ENCODE measurements at places on chromosomes 16 and 17.

DNA sequence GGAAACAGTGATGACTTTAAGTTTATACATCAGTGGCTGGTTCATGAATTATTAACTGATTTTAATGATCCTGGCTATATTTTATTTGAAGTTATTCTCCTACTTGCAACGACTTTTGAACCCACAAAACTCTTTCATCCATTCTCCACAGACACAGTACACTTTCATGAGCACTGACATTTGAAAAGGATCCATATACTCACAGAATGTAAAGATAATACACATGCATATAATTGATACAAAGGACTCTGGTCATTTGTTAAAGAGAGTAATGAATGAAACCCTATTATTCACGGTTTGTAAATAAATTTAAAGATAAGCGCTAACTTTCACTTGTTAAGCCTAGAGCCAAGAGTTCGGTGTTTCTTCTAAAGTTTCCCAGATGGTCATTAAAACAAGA, 3.3 kb downstream of the TOX3 start:
- DNase-seq: no peak

GRCh38 chr17:55433629-55434422, 12.2 kb upstream of the MMD start:
- DNase-seq: no peak

- DNase-seq: peak; percentile 55
Measured at GRCh38 chr16:69286941-69287713, 24.0 kb upstream of the VPS4A start.

- DNase-seq: no peak
Measured at GRCh38 chr17:82756166-82756565, 4.3 kb downstream of the TBCD start.

- DNase-seq: no peak
Measured at GRCh38 chr16:6573577-6573976, 759.1 kb upstream of the RBFOX1 start.

GRCh38 chr17:42294469-42295398, 6.4 kb downstream of the STAT5A start:
- no peak for DNase-seq

GRCh38 chr16:18792836-18793433, 2.8 kb upstream of the RPS15A start:
- DNase-seq: no peak

GRCh38 chr17:57601143-57601735, 143.9 kb downstream of the CCDC182 start:
- no peak for DNase-seq

- no peak for DNase-seq
Measured at GRCh38 chr16:15829460-15829859, 27.4 kb downstream of the MYH11 start.

- DNase-seq: peak; percentile 89
Measured at GRCh38 chr17:28549236-28550132, 2.9 kb downstream of the UNC119 start.

- DNase-seq: no peak
Measured at GRCh38 chr16:56424404-56424764, 961 bp downstream of the AMFR start.

- DNase-seq: no peak
Measured at GRCh38 chr16:53949715-53950410, 245.9 kb downstream of the FTO start.

DNA sequence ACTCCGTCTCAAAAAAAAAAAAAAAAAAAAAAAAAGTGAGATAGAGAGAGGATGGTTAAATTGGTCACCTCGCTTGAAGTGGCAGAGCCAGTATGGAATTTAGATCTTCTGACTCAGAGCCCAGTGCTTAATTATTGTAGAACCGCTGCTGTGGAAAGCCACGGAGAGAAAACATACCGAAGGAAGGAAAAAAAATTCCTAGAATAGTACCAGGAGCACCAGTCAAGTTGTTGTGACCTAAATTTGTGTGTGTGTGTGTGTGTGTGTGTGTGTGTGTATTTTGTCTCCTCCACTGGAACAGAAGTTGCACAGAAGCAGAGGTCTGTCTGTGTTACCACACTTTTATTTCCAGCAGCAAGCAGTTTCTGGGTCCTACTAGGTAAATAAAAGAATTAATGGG, 10.6 kb upstream of the NUP85 start:
- no peak for DNase-seq

DNA sequence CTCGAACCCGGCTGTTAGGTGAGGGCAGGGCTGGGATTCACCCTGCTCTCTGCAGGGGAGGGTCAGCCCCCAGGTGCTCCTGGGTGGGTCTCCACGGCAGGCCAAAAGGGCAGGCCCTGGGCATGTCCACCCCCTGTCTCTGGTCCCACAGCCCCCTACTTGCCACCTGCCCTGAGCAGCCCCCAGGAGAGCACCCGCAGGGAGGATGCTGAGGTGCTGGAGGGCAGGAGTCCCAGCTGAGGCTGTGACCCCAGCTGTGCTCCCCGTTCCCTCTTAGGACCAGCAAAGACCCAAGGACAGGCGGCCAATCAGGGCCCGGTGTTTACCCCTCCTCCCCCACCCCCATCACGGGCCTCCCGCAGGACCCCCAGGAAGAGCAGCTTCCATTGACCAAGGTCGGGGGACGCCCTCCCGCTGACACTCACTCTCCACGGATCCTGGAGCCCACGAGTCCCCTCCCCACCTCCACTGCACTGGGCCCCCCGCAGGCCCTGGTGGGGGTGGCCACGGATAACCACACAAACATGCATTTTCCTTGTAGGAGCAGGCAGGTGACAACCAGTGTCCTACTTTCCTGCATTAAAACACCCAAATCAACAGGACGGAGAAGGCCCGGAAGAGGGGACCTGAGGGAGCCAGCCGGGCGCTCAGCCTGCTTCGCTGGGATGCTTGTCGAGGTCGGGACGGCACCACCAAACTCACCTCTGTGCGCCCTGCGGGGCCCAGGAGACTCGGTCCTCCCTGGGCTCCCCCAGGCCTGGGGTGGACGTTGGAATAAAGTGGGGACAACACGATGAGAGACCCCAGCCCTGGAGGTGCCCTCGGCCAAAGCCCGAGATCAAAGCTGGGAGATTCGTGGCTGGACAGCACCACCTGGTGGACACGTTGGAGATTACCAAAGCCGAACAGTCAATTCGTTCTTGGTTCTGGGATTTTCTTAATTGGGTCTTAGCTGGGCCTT, 22.5 kb upstream of the ENPP7 start:
- DNase-seq: peak; percentile 32

DNA sequence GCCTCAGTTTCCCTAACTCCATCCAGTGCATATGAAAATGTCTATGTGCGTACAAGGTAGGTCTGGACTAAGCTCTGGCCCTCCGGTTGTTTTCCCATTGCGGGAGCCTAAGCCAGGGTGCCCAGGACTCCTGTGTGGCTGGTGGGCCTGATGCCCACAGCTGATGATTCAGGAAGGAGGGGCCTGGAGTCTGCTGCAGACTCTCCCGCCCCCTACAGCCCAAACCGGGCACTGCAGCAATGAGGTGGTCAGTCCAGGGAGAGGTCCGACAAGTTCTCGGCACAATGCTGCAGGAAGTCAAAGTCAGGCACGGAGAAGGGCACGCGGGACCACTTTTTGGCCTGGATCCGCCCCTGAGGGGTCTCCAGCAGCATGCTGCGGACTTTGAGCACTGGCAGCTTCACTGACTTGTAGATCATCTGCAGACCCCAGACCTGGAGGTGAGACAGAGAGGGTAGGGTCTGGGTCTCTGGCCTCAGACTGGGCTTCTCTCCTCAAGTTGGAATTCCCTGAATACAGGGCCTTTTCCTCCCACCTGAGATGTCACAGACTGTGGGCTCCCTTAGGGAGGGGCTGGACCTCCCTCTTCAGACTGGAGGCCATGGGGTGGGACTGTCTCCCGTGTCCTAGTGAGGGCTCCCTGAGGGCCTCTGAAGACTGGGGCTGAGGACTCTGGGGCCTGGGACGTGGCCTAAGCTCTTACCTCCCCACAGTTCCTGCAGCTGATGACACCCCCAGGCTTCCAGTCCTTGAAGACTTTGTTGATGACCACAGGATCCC, 3.4 kb upstream of the ZNF385C start:
- DNase-seq: peak; percentile 28

GRCh38 chr16:81251871-81252270, 13.4 kb downstream of the BCO1 start:
- no peak for DNase-seq

DNA sequence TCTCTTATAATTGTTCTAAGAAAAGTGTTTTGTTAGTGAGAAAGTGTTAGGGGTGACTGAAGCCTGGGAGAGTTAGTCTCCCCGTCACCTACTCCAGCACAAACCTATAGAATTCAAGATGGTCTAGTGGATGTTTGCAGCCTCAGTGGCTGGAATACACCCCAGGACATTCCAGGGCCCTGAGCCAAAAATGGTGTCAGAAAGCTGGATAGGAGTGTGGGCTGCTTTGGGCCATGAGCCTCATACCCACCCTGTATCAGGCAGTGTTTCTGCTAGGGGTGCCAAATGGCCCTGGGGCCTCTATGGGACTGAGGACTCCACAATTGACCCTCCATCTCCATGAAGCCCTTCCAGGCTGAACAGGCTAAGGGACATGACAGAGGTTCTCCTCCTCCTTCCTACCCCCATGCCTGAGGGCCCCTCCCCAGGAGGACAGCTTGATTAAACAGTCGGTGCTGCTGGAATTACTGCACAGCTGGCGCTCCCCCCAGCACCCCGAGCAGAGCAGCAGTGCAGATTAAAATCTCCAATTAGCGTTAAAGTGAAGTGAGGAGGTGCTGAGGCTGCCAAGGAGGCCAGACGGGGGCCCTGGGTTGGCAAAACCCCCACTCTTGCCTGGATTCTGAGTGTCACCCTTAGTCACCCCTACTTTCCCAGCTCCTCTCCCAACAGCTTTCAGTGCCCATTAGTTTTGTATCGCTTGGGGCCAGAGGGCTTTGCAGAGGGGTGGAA, 59.1 kb downstream of the NEUROD2 start:
- DNase-seq: no peak

- no peak for DNase-seq
Measured at GRCh38 chr16:87328846-87329245, 11.7 kb upstream of the C16orf95 start.

DNA sequence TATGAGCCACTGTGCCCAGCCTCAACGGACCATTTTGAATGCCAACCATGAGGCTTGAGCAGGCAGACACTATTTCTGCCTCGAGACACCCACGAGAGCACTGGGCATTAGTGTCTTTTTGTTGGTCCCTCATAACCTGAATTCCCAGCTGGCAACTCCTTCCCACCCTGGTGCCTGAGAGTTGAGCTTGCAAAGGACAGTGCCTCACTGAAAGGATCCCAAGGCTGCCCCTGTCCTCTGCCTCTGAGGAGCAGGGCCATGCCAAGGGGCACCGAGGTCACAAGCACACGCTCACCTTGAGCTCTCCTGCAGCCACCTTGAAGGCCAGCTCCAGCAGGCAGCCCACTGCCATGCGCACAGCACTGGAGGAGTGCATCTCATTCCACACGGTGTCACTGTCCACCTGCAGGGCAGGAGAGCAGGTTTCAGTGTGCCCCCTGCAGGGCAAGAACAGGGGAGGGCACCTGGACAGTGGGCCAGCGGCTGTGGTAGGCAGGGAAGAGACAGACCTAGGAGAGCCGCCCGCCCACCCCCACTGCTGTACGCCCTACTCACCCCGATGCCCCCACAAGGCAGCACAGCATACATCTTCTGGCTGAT, 12.8 kb downstream of the G6PC3 start:
- DNase-seq: no peak

- DNase-seq: no peak
Measured at GRCh38 chr16:57444711-57445110, 2.5 kb downstream of the CIAPIN1 start.

DNA sequence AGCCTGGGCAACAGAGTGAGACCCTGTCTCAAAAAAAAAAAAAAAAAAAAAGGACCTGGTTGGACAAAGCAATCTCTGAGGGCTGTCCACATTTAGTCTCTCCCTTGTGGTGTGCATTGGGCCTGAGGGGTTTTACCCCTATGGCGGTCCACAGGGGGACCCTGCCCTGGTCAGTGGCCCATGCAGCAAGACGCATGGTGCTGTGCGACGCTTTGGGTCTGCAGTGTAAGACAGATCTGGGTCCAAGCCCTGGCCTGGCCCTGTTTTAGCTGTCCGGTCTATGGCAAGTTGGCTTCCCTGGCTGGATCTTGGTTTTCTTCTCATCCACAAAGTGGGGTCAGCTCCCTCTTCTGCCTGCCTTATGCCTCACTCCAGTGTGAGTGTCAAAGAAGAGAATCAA, 123.2 kb upstream of the NLRP1 start:
- no peak for DNase-seq

GRCh38 chr17:68461122-68461539, 3.8 kb upstream of the WIPI1 start:
- DNase-seq: peak; percentile 85

GRCh38 chr16:56369202-56369601, 56.1 kb downstream of the AMFR start:
- DNase-seq: no peak

DNA sequence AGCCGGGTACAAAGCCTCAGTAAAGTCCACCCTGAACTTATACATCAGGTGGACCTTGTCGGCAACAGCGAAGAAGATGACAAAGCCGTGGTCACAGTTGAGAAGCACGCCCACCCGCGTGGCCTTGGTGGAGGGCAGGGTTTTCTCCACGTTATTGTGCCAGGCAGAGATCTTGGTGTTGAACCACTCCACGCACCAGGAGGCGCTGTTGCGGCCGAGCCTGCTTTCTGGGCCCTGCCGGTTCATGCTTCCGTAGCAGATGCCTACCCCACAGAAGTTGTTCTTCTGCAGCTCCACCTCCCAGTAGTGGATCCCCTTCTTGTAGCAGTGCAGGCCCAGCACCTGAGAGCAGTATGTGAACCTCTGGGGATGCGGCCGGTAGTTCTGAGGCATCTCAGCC, 22.1 kb downstream of the TRIM25 start:
- peak; percentile 32 for DNase-seq

GRCh38 chr16:20833086-20833485, 26.8 kb downstream of the REXO5 start:
- no peak for DNase-seq

- no peak for DNase-seq
Measured at GRCh38 chr17:27846042-27846655, 45.8 kb upstream of the NOS2 start.

DNA sequence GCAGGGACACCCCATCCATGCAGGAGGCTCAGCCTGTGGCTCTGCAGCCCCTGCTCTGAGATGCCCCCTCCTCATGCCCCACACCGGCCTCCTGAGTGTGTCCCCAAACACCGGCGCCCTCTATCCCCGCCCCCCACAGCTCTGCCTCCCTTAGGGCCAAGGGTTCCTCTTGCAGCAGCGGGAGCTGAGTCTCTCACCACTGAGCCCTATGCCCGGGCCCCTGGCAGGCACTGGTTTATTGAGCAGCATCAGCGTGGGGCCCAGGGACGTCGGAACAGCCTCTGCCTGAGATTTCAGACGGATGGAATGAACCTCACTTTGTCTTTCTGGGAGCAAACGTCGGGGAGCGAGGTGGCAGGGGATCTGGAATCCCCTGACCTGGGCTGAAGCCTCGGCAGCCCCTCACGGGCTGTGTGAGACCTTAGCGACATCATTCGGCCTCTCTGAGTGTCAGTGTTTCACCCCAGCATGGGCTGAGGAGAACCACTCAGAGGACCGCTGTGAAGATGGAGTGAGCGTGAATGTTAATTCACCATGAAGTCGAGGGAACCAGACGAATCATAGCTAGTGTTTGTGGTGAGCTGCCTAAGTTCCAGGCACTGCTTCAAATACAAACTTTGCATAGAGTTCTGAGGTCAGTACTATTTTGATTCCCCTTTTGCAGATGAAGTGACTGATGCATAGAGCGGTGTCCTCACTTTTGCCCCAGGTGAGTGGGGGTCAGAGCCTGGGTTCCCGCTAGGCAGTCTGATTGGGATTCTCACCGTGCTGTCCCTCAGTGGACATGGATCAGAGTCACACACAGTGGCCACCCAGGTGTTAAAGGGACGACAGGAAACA, 5.3 kb upstream of the C16orf74 start:
- no peak for DNase-seq

Data from T-helper 1 cell (primary cell).